ENCODE measurements at places on chromosomes 2 and 18. TPM values are rescaled to one million over a fixed set of nuclear protein-coding genes. Genes with fewer than 3 reads are reported as not detected.

GRCh38 chr2:186590350-186590758, 498 bp downstream of the ITGAV start:
- no peak for DNase-seq

DNA sequence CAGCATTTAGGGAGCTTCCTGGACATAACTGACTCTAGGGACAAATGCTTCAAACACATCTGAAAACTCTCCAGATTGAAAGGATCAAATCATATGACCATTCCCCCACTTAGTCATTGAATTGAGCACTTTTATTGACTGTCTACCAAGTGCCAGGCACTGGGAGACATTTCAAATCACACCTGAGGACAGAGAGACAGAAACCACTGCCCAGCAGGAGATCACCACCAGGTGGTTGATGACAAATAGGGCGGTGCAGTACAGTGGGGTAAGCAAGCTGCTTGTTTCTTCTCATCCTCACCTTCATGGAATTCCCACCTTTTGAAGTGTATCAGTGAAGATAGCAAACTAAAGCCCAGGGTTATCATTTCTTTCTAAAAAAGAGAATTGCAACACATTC, 19.0 kb upstream of the CXCR4 start:
- peak; percentile 66 for DNase-seq

DNA sequence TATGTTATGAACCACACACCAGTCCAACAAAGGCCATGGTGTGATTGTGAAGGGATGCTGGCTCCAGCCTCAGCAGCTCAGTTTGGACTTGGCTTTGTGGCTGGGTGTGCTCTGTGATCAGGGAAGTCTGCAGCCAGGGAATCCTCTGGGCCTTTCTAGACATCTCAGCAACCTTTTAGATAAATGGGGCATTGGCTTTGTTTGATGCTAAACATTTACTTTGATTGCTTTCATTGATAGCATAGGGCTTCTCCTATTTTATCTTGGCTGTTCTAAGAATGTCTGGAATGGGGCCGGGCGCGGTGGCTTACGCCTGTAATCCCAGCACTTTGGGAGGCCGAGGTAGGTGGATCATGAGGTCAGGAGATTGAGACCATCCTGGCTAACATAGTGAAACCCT, 104.5 kb downstream of the VAPA start:
- DNase-seq = no peak

DNA sequence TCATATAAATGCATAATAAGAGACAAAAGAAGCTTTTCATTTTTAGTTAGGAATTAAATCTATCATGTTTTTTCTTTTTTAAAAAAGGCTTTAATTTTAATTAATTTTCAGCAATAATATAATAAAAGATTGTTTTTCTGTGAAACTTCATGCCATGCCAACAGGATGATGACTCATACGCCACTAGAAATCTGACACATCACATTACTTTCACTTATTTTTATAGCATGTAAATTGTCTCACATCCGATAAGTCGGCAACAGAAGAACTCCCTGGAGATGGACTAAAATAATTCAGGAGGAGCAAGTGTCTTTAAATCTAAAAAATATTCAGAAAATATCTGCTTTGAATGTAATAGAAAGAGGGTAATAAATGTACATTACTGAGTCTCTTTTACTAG, 1024.2 kb upstream of the ACVR2A start:
- no peak for DNase-seq

DNA sequence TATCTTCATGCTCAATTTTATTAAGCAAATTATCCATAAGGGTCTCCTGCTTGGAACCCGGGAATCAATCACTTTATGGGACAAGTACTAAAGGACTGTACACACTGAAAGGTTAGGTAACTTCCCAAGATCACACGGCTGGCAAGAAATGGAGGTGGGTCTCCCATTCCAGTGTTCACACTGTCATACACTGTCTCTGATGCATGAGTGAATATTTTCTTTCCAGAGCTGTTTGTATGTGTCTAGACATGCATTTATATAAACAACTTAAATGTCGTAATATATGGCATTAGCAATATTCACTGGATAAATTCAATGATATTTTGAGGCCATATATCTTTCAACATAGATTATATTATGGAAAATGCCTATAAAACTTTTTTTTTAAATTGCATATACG, 223.4 kb downstream of the DYM start:
- DNase-seq = no peak

DNA sequence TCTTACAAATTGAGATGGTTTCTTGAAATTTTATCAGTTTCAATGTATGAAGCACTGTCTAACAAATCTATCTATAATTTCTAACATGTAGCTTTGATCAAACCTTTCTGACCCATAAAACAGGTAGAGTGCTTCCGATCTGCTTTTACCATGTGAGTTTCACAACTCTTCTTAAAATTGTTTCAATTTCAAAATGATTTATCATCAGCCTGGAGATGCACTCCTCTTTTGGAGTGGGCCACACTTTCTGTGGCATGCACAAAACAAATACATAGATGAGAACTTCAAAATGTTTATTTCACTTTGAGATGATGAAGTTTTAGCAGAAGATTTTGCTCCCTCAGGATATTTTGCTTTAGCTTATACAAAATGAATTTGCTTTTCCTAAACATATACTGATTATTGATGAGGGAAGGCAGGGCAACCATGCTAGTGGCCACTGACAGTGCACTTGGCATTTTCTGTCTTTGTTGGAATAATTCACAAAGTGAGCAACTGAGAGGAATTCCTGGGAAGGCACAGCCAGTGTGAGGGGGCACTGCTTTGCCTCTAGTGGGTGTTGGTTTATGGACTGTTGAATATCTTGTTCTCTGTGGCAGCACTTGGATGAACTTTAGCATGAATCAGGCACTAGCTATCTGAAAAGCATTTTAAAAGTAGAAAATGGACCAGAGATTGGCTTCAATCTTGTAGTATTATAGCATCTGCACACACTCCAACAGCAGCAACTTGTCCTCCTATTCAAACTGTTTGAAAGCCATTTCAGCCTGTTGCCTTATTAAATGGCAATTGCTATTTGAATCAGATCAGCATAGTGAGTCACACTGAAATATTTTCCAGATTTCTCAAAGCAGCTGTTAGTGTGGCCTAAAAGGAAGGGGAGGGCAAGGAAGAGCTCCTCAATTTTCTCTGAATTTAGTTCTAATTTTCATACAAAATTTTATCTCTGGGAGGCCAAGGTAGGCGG, 193.2 kb downstream of the CCDC85A start:
- no peak for DNase-seq

DNA sequence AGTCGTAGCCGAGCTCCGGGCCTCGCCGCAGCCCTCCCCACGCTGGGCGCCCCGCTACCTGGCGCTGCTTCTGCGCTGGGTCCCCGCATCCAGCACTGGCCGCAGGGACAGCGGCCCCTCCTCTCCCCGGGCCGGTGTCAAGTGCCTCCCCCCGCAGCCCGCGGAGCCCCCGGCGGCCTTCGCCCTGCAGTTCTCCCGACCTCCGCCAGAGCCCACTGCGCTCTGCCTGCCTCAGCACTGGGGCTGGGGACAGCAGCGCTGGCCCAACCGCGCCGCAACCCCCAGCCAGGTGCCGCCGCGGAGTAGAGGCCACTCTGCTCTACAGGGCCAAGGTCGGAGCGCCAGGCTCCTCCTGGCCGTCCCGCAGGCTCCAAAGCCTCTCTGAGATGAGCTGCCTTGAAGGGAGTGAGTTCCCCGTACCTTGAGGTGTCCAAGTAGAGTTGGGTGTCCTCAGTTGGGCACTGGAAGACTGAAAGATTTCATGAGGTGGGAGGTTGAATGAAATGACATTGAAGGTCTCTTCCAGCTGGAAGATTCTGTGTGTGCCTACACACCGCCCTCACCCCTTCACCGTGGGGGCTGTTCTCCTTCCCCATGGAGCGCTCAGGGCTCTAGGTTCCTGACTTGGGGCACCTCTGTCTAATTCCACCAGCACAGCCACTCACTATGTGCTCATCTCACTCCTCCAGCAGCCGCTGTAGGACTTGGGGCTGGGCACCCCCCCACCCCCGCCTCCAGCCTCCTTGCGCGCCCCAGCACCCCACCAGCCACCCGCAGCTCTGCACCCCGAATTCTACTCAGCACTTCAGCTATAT, 854 bp upstream of the DNMT3A start:
- DNase-seq = peak; percentile 84

- no peak for DNase-seq
Observed at GRCh38 chr2:144515099-144515695, 4.7 kb downstream of the ZEB2 start.

Gene CACNB4
- total RNA-seq = 0.20 TPM

DNA sequence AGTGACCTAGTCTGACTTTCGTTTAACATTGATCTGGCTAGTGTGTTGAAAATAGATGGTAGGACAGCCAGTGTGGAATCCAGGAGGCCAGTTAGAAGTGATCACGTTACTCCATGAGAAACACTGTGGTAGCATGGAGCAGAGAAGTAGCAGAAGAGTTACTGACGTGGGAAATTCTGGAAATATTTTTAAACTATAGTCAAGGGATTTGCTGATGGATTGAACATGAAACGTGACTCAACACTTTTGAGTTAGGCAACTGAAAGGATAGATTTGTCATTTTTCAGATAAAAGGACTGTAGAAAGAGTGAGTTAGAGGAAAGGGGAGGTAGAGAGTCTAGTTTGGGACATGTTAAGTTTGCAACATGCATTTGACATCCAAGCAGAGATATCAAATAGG, 130.4 kb downstream of the IRS1 start:
- no peak for DNase-seq

Gene SPP2
- not detected for total RNA-seq

Gene MYOM1
- total RNA-seq = 0.74 TPM

DNA sequence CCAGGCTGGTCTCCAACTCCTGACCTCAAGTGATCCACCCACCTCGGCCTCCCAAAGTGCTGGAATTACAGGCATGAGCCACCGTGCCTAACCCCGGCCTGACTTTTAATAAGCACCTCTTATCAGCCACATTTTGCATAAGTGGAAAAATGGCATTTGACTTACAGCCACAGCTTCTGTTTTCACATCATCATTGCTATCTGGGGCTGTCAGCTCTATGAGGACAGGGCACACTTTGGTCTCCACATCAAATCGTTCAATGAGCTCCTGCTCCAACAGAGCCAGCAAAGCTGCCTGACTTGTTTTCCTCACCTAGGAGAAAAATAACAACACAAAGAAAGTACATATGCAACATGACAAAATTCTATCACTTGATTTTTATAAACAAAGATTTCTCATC, 26.4 kb downstream of the PPP4R1 start:
- no peak for DNase-seq
